ENCODE measurements at places on chromosomes 3 and 15. TPM values are rescaled to one million over a fixed set of nuclear protein-coding genes. Genes with fewer than 3 reads are reported as not detected.

C3orf20 gene
- total RNA-seq, result not detected

GRCh38 chr15:44836094-44836493, 99.8 kb downstream of the TRIM69 start:
- DNase-seq, result no peak

GRCh38 chr3:128929364-128929763, 49.9 kb downstream of the ACAD9 start:
- DNase-seq, result no peak

DNA sequence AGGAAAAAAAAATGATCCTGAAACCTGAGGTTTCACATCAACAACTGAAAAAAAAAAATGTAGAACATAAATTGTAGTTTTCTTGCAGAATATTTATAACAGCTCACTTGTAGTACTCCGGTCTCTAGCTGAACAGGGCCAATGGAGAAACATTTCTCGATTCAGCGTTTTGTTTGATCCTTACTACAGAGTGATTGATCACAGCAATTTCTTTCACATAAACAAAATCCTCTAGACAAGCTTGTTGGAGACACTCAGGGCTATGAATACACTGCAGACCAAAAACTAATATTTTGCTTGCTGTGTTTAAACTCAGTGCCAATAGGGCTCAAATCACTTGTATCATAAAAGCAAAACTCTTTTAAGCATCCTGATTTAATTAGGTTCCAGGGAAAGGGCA, 127.0 kb upstream of the CNTN6 start:
- no peak for DNase-seq

DNA sequence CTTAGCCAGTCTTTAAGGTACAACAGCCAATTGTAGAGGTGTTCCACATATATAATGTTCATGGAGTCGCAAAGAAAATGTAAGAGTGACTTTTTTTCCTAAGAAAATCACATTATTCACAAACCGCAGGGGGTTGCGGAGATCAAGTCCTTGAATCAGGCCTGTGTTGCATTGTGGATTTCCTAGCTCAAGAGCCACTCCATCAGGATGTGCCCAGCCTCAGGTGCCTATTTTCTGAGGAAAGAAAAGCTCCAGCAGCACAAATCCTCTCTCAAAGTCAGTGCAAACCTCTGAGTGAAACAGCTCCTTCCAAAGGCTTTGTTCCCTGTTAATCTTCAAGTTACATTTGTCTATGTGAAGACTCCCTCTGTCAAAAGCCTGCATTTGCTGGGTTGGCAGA, 349.4 kb downstream of the CLSTN2 start:
- DNase-seq, result no peak

GRCh38 chr3:189573004-189573403, 58.2 kb upstream of the TP63 start:
- DNase-seq, result no peak

GRCh38 chr3:183898028-183898431, 13.3 kb upstream of the PARL start:
- DNase-seq, result no peak

GRCh38 chr3:32901005-32901932, 50.2 kb upstream of the CCR4 start:
- DNase-seq, result no peak

DNA sequence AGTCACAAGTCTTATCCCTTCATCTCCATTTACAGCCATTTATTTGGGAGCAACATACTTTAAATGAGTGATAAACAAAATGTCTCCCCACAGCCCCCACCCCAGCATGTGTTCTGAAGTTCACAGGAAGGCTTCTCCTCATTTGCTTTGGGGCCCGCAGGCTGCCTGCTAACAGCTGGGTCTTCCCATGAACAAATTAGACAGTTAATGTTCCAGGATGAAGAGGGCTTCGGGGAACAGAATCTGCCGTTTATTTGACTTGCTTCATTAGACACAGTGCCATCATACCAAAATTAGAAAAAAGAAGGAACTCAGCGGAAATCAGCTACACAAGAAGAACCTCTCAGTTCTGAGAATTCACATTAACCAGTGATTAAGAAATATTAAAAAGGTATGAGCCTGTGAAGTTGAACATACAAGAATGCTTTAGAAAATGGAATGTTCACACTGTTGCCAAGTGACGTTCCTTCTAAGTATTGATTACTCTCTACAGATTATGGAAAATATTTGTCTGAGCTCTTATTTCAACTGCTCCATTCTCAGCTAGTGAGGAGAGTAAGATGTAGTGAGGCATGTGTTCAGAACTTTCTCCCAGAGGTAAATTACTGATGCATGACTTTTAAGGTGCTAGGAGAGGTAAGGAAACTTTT, 107.5 kb upstream of the THBS1 start:
- no peak for DNase-seq

GRCh38 chr3:115186351-115187148, 39.5 kb upstream of the ZBTB20 start:
- no peak for DNase-seq

CEP97 gene
- 21.1 TPM for total RNA-seq

DNA sequence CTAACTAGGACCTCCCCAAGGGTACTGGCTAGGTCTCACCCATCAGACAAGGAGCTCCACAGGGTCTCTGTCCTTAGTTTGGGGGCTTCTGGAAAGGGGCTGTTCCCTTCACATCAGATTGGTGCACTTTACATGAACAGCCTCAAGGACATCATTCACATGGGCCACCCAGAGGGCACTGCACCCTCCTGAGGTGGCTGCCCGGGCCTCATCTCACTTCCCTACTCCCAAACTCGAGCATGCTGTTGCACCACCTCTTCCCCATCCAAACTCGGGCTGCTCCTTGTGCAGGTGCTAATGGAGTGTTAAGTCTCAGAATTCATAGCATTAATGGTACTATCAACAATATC, 48.1 kb downstream of the RAB11A start:
- DNase-seq, result no peak

- DNase-seq, result peak; percentile 54
Observed at GRCh38 chr3:147411815-147412241, 2.7 kb downstream of the ZIC1 start.

DNA sequence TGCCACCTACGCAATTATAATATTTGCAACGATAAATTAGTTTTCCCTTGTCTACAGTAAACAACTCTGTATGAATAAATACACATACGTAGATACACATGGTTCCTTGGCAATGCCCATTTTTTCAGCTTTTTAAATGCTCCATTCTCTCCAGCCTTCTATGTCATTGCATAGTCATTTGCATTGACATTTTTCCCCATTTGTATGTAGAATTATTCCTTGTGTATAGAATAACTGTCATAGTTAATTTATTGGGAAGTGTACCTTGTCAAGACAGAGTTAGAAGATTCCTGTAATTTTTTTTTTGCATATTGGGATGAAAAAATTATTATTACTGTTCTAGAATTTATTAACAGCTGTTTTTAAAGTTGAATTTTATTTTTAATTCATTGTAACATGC, 736.7 kb upstream of the DPPA4 start:
- DNase-seq, result no peak

DNA sequence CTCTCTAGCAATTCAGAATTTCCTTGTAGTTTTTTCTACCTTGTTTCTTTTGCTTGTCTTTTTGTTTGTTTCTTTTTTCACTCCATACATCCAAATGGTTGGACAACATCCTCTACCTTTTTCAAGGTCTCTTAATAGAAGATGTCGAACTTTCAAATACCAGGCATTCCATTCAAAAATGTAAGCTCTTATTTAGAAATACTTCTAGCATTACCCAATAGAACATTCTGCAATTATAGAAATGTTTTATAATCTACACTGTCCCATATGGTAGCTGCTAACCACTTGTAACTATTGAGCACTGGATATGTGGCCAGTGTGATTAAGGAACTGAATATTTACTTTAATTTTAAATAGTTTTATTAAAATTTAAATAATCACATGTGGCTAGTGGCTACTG, 196.2 kb upstream of the MRPL3 start:
- DNase-seq, result no peak

DNA sequence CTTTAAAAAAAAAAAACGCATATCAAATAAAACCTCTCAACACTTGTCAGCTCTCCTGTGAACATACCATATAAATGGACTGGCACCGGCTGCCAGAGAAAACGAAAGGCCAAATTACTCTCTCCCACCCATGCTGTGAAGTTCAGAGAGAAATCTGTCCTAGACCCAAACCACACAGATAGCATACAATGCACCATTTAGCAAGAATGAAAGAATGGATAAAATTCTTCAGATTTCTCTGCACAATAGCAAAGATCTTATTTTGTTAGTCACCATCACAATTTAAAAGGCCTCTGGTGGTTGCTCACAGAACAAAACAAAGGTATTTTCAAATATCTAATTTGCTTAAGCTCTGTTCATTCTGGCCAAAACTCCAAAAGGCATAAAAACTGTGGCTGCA, 93.9 kb upstream of the BHLHE40 start:
- DNase-seq, result no peak

GRCh38 chr3:51501833-51502561, 2.2 kb upstream of the DCAF1 start:
- peak; percentile 80 for DNase-seq

C3orf80 gene
- 0.21 TPM for total RNA-seq

- peak; percentile 30 for DNase-seq
Observed at GRCh38 chr15:85379403-85380131, 836 bp upstream of the AKAP13 start.
